Stimulated activated CD8-positive, alpha-beta memory T cell treated with anti-CD3 and anti-CD28 coated beads, Interleukin-2, amount 100 ng/mL, for 48 hours (primary cell): ENCODE measurements at places on chromosomes 6 and 20.

GRCh38 chr6:64890609-64891008 lies 816.4 kb downstream of the EYS start:
- no peak for DNase-seq

DNA sequence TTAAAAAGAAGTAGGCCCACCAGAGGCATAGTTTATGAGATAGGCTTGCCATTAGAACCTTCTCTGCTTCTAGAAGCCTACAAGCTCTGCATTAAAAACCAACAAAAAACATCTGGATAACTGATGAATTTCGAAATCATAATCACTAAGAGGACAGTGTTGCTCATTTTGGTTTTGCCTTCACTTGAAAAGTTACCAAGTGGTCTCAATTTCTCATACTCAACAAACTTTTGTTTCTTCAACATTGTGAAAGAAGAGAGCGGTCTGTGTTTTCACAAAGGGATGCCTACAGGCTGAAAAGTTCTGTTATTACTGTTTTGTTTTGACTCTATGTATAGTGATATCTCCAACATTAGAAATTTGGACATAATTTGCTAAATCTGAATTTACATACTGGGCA lies 98.9 kb downstream of the PDSS2 start:
- DNase-seq = no peak

GRCh38 chr6:145063091-145063490 lies 672.2 kb downstream of the EPM2A start:
- no peak for DNase-seq

DNA sequence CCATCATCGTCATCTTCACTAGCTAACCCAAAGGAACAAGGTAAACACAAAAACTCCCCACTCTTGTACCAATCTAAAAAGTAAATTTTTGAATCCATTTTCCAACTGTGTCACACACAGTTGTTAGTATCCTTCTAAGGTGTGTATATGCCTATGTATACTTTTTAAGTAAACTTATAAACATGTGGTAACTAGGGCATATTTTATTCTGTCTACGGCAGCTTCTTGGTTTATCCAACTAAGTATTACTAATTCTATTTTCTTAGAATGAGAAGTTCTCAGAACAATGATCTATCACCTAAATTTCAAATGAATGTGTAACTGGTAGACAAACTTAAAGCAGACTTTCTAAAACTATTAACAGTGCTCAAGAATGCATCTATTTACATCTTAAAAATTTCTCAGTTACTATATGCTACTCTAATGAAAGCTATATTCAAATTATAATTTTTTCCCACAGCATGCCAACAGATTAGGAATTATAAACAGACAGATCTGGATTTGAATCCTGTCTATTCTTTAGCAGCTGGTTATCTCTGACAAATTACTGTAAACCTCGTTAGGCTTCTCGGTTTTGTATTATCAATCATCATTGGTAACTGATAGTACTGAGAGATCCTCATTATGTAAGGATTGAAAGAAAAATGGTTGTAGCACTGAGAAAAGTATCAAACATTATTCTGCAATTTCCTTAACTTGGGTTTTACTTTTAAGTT lies 1.8 kb upstream of the PLN start:
- no peak for DNase-seq

- DNase-seq = no peak
These were observed 212.6 kb downstream of the MAFB start for GRCh38 chr20:40476461-40476860.

DNA sequence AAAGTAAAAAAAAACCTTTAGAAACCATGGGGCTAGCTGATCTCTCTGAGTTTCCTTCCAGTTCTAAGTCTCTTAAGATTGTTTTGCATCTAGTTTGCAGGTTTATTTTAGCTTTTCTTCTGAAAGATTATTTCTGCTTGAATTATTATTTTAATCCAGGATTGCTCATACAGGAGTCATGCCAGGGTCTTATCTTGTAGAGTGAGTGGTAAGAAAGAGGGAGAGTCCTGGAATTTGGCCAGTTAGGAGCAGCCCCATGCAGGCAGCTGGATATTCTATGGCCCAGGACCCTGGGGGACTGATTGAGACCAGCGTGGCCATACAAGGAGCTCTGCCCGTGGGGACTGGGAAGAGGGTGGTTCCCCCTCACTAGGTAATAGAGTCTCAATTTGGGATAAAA lies 178.9 kb upstream of the HEY2 start:
- DNase-seq = no peak

- DNase-seq = peak; percentile 53
These were observed 106.2 kb downstream of the JPH2 start for GRCh38 chr20:44080646-44081267.

DNA sequence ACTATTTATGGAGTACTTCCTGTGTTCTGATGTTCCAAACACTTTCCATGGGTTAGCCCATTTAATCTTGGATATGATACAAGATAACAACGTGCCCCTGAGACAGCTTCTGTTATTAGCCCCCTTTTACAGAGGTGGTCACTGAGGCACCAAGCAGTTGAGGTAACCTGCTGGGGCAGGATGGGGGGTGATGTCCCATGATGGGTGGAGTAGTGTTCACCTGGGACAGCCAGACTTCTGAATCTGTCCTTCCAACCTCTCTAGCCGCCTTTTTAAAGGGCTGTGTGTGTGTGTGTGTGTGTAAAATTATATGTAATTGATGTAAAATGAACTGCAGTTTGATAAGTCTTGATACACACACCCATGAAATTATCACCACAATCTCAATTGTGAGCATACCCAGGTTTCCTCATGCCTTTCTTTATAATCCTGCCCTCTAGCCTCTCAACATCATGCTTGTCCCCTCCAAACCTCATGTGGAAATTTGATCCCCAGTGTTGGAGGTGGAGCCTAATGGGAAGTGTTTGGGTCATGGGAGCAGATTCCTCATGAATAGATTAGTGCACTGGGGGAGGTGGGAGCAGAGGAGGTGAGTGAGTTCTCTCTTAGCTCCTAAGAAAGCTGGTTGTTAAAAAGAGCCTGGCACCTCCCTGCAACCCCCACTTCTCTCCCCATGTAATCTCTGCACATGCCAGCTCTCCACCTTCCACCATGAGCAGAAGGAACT lies 39.2 kb downstream of the PLAGL2 start:
- DNase-seq = no peak

GRCh38 chr20:831956-832355 lies 1.6 kb upstream of the FAM110A start:
- no peak for DNase-seq

- no peak for DNase-seq
These were observed 437.2 kb downstream of the BCKDHB start for GRCh38 chr6:80543598-80544222.

GRCh38 chr6:108518714-108519576 lies 41.8 kb upstream of the FOXO3 start:
- DNase-seq = no peak

- no peak for DNase-seq
These were observed 6.6 kb downstream of the FILIP1 start for GRCh38 chr6:75486850-75487518.

DNA sequence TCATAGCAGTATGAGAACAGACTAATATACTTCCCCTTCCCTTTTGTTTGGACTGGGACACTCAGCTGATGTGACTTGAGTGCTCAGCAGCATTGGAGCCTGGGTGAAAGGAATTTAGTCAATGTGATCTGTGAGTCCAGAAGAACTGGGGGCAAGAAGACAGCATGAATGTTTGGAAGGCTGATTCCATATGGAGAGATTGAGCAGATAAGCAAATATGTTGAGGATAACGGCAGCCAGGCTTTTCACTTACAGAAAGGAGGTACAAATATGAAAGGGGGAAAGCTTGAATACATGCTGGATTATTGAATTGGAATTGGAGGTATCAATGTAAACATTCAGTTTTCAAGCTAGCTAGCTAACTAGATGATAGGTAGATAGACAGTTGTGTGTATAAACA lies 37.8 kb upstream of the SMAP1 start:
- DNase-seq = no peak

- DNase-seq = no peak
These were observed 41.4 kb downstream of the MAP7 start for GRCh38 chr6:136508725-136509392.

- no peak for DNase-seq
These were observed 65.7 kb downstream of the HTR1B start for GRCh38 chr6:77397561-77397960.

DNA sequence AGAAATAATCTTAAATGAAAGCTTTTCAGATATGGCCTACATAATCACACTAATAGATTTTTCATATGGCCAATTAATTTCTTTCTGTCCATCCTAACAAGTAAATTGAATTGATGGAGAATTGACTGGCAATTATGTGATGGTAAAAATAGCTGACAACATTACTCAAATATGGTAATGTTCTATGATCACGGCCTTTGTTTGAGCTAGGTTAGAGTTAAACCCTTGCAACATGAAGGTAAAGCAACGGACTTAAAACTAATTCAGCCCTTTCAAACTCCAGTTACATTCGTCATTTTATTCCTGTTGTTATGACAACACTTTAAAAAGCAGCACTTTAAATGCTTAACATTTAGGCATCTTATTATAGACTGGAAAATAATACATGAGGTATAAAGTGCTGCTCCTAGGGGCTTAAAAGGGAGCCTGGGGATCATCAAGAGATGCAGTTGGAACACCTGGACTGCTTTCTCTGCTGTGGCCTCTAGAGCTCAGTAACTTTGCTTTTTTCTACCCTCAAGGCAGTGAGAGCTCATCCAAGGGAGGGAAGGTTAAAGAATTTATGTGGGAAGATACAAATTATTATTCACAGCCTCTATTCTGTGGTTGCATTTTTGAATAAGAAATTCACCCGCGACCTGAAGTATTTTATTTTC lies 46.9 kb downstream of the RIPOR2 start:
- no peak for DNase-seq

- DNase-seq = no peak
These were observed 11.1 kb downstream of the MTHFD1L start for GRCh38 chr6:150876598-150876997.

DNA sequence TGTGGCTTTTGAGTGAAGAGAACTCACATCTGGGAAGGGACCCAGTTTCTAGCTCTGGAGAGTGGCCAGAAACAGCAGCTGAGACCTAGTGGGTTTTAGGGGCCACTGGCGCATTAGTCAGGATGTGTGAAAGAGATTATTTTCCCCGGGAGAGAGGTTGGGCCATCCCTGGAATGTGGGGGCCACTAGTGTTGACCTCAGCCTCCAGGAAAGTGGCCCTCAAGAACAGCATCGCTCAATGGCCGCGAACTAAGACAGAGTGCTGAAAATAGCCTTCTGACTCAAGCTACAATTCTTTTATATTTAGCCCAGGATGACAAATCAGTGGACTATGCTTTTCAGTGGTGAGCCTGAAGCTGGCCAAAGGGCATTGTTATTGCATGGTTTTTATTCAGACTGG lies 210.4 kb upstream of the RNF24 start:
- DNase-seq = no peak

DNA sequence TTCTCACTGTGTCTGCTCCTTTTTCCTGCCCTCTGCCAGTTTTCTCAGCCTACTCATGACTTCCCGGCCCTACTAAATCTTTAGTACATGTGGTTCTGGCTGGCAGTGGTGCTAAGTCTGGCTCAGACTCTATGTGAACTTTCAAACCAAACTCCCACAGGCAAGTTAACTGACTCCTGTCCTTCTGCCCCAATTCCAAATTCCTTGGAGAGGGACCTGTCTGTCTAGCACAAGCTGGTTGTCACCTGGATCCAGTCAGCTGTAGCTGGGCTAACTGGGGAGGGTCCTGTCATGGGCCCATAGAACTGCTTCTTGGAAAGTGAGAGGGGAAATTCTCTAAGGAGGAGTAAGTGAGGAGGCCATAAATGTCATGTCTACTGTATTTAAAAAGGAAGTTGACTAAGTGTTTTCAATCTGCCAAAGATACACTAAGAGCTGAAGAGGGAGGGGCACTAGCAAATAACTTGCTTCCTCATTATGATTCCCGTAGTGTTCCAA lies 240.1 kb downstream of the KCNQ5 start:
- DNase-seq = no peak

- DNase-seq = no peak
These were observed at the start of gene HLA-DMB for GRCh38 chr6:32940656-32941213. TSS of gene HLA-DMB (minus strand) at chr6:32941028. CDS start at chr6:32940807, 221 bp downstream.

- no peak for DNase-seq
These were observed 135.5 kb downstream of the LY86 start for GRCh38 chr6:6723921-6724538.

- DNase-seq = no peak
These were observed 16.4 kb downstream of the CST8 start for GRCh38 chr20:23507346-23507745.

GRCh38 chr6:131223416-131223815 lies 88.1 kb downstream of the AKAP7 start:
- DNase-seq = no peak

- no peak for DNase-seq
These were observed 83.6 kb upstream of the CCDC167 start for GRCh38 chr6:37583261-37583660.

- DNase-seq = no peak
These were observed 622.2 kb downstream of the DOK5 start for GRCh38 chr20:55097621-55098020.

- no peak for DNase-seq
These were observed 43.7 kb downstream of the APCDD1L start for GRCh38 chr20:58471193-58472164.

- no peak for DNase-seq
These were observed 9.6 kb upstream of the BEND3 start for GRCh38 chr6:107124934-107125348.

DNA sequence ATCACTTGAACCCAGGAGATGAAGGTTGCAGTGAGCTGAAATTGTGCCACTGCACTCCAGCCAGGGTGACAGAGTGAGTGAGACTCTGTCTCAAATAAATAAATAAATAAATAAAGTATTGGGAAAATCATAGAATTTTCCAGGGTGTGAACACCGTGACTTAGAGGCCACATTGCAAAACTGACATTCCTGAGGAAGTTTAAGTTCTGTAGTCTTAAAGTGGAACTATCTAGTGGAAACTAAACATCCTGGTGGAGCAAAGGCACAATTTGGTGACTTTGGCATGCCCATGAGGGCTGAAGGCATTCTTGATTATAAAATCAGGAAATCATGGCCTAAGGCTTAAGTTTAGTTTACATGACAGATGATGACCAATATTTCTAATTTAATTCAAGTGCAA lies 32.7 kb upstream of the MCM3 start:
- no peak for DNase-seq

GRCh38 chr6:13272131-13273046 lies 55.9 kb downstream of the TBC1D7 start:
- DNase-seq = no peak

- DNase-seq = no peak
These were observed 29.3 kb upstream of the SLC23A2 start for GRCh38 chr20:5030348-5031205.

GRCh38 chr20:34522969-34523871 lies 7.0 kb downstream of the DYNLRB1 start:
- DNase-seq = peak; percentile 46

- DNase-seq = no peak
These were observed 66.8 kb upstream of the STX16 start for GRCh38 chr20:58584051-58584824.

DNA sequence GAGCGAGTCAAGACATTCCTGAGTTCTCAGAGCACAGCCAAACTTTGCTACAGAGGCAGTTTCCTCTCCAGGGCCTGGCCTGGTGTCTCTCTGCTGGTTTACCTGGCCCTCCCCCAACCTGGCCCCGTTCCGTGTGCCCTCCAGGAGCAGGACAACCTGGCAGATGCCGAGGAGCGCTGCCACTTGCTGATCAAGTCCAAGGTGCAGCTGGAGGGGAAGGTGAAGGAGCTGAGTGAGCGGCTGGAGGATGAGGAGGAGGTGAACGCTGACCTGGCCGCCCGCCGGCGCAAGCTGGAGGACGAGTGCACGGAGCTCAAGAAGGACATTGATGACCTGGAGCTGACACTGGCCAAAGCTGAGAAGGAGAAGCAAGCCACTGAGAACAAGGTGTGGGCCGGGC lies 39.5 kb downstream of the MYH7B start:
- no peak for DNase-seq
